ENCODE measurements at places on chromosomes 16 and 17.

GRCh38 chr16:23981429-23982399 is 145.9 kb downstream of the PRKCB start:
- DNase-seq = no peak

GRCh38 chr16:81327011-81327410 is 12.2 kb downstream of the GAN start:
- DNase-seq = no peak

DNA sequence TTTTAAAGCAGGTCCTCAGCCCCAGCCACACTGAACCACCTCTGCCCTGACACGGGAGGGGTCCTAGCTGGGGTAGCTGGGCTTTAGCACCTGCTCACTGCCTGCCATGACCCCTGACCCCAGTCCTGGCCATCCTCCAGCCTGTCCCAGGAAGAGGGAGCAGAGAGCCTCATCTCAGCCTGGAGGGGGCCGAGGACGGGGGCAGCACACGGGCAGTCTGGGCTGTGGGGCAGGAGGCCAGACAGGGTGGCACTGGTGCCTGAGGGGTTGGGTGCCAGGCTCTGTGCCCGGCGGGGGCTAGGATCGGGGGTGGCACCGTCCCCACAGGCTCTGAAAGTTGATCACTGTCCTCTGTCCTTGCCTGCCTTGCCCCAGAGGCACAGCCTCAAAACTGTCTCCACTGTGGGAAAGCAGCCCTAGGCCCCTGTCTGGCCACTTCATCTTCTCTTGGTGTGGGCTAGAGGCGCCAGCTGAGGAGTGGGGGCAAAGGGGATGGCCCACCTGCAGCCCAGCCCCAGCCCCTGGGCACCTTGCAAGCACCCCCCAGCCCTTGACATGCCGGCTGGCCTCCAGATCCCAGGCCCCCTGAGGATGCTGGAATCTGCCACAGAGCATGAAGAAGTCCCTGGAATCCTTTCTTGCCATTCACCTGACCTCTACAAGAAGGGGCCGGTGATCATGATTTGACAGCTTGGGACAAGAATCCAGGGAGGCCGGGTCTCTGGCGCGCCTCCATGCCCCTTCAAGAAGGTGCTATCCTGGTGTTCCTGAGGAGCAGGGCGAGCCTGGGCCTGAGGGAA is 15.7 kb downstream of the ENDOV start:
- DNase-seq = no peak

DNA sequence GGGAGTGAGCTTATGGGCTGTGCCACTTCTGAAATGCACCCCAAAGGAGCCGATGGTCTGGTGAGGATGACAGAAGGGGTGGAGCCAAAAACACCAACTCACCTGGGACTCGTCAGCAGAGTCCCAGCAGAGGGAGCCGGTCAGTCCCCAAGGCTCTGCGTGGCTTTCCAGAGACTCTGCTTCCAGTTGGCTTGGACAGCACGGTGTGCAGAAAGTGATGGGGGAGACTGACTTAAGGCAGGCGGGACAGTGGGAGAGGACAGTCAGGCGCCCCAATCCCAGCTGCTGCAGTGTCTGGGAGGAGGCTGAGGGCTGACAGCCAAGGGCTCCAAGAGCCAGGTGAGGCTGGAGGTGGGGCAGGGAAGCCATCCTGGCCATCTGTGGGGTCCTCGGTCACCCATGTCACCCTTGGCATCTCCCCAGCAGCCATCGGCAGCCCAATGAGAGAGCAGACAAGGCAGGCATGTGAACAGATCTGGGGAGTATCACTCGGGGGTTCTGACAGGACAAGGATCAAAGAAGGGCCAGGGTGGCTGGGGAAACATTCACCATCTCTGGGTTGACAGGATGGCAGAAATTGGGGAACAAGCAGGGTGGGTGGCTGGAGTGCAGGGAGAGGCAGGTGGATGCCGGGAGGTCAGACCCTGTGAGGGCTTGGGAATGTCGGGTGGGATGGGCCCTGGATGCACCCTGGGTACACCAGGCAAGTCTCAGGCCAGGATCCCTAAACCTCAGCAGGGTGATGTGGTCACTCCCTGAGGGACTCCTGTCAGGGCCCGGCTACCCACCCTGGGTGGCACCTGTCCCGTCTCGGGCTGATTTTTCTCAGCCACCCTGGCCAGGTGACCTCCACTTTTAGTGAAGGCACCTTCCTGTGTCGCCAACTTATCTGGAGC is 8.9 kb upstream of the KRTAP17-1 start:
- no peak for DNase-seq

DNA sequence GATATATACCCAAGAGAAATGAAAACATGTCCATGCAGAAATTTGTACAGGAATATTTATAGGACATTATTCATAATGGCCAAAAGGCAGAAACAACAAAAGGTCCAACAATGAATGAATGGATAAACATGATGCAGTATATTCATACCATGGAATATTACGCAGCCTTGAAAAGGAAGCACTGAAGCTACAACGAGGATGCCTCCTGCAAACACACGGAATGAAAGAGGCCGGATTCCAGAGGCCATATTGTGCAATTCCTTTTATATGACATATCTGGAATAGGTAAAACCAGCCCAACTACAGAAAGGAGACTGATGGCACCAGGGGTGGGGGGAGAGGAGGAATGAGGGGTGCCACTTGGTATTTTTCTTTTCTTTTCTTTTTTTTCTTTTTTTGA is 14.5 kb upstream of the CHMP6 start:
- no peak for DNase-seq

GRCh38 chr16:3934491-3935181 is 54.1 kb upstream of the CREBBP start:
- no peak for DNase-seq

GRCh38 chr17:12709063-12709462 is 43.4 kb downstream of the MYOCD start:
- DNase-seq = no peak

GRCh38 chr17:42438600-42439567 is 15.8 kb upstream of the CAVIN1 start:
- no peak for DNase-seq

DNA sequence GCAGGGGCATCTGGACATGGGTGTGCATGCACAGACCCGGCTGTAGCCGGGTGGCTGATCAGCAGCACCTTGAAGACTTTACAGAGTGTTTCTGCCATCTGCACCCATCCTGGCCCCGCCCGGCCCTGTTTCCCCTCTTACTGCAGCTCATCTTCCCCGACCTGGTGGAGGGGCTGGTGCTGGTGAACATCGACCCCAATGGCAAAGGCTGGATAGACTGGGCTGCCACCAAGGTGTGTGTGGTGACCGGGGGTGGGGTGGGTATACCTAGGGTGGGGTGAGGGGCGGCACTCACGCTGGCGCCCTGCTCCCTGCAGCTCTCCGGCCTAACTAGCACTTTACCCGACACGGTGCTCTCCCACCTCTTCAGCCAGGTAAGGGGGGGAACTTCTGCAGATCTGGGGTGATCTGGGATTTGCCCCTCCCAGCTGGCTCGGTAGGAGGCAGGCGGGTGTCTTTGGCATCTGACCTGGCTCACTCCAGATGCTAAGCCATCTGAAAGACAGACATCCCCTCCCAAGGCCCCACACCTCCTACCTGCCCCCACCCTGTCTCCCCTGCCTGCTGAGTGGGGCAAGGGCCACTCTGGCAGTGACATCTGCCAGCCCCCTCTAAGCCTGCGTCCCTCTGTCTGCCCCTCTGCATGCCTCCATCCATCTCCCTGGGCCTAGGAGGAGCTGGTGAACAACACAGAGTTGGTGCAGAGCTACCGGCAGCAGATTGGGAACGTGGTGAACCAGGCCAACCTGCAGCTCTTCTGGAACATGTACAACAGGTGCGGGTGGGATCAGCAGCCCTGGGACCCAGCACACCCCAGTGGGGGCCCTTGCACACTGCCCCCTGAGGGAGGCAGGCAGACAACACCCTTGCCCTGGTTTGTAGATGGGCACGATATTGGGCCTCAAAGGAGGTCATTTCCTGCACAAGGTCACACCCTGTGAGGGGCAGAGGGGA is 6.6 kb downstream of the NDRG4 start:
- no peak for DNase-seq

- no peak for DNase-seq
Measured at GRCh38 chr16:57115514-57116182, 23.3 kb downstream of the CPNE2 start.

DNA sequence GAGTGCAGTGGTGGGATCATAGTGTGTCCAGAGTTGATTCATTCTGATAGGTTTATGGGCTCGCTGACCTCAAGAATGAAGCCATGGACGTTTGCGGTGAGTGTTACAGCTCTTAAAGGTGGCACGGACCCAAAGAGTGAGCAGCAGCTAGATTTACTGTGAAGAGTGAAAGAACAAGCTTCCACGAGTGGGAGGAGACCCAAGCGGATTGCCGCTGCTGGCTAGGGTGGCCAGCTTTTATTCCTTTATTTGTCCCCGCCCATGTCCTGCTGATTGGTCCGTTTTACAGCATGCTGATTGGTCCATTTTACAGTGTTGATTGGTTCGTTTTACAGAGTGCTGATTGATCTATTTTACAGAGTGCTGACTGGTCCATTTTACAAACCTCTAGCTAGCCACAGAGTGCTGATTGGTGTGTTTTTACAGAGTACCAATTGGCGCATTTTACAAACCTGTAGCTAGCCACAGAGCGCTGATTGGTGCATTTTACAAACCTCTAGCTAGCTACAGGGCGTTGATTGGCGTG is 17.5 kb downstream of the CACNG4 start:
- DNase-seq = no peak

- no peak for DNase-seq
Measured at GRCh38 chr16:53504665-53505064, 1.7 kb upstream of the AKTIP start.

DNA sequence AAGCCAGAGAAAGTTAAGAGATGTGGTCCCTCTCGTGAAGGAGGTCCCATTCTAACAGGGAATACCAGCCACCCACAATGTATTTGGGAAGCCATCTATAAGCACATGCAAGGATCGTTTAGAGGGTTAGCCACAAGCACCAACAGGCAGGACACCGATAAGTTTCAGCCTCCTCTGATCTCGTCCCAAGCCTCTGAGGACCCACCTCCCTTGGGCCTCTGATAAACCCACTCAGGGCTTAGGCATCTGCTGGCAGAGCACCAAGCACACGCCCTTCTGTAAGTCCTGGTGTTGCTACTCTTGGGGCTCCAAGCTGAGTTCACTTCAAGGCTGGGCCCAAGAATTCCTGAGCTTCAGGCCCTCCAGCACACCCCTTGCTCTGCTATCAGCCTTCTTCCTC is 5.4 kb upstream of the PNPO start:
- DNase-seq = no peak

DNA sequence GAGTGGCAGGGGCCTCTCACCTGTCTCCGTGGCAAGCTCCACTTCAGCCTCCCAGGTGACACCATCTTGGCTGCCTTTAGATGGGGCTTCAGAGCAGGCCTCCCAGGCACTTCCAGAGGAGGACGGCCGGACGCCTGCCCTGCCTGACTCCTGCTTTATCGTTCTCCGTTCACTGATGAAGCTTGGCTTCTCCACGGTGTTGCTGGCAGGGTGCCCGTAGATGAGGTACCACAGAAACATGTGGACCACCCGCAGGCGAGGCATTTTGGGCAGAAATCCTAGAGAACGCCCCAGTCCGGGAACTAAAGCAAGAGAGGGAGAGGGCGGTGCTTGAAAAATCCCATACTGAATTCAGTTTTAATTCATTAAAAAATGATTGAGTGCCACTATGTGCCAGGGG is 54.5 kb downstream of the GTF3C1 start:
- DNase-seq = no peak

DNA sequence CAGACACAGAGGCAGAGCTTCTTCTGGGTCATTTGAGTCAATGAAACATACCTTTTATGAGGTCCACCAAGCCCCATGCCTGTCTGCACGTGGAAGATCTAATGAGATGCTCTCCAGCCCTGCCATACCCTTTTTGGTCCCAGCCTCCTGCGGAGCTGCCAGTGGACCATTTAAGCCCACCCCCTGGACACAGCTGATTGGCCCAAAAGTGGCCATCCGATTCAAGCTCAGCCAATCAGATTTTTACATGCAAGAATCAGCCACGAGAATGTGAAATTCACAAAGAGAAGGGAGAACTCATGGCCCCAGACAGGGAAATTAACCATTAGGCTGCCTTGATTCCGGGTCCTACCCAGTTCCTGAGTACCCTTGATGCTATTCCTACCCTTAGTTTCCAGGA is 231.0 kb upstream of the EEF2KMT start:
- no peak for DNase-seq

Data from NCI-H187 (cell line).